T-helper 1 cell treated with Interleukin-12 subunit alpha and Interleukin-12 subunit beta and Interleukin-4 antibody, amounts not matched to agents 30 ng/mL and 1 ng/mL, for 36 hours (primary cell): ENCODE measurements at places on chromosomes 6 and 20. TPM values are rescaled to one million over a fixed set of nuclear protein-coding genes. Genes with fewer than 3 reads are reported as not detected.

Gene OPRL1
- total RNA-seq, result 0.61 and 0.64 TPM in 2 replicates

Gene FNDC11
- 0.27 and 0.49 TPM in 2 replicates for total RNA-seq

Gene BNIP5
- total RNA-seq, result 0.10 TPM in 1 of 2 replicates, not detected in the other

Gene APMAP
- 46.2 and 47.3 TPM in 2 replicates for total RNA-seq

Gene BPIFB1
- not detected in 2 replicates for total RNA-seq

Gene BEND6
- total RNA-seq, result not detected in 2 replicates

Gene MOXD1
- total RNA-seq, result 0.10 and 0.39 TPM in 2 replicates

Gene MCHR2
- total RNA-seq, result not detected in 2 replicates

Gene FAM209B
- 2.5 and 2.7 TPM in 2 replicates for total RNA-seq
